ENCODE measurements at places on chromosomes 7 and 10. TPM values are rescaled to one million over a fixed set of nuclear protein-coding genes. Genes with fewer than 3 reads are reported as not detected.

The LHPP gene
- total RNA-seq = 10.7 TPM

The COL28A1 gene
- 0.17 TPM for total RNA-seq

The ZNF736 gene
- total RNA-seq = 7.4 TPM

The NEBL gene
- not detected for total RNA-seq

The WDR37 gene
- total RNA-seq = 15.2 TPM

The MRPS17 gene
- 10.4 TPM for total RNA-seq

The KCNMA1 gene
- total RNA-seq = 116 TPM

The GFRA1 gene
- 0.39 TPM for total RNA-seq

The ZNF277 gene
- total RNA-seq = 35.6 TPM

The TCERG1L gene
- total RNA-seq = not detected

The NEUROG3 gene
- not detected for total RNA-seq

The GOLGA7B gene
- 0.03 TPM for total RNA-seq

The EIF5AL1 gene
- total RNA-seq = 0.13 TPM

The NUDT13 gene
- 1.1 TPM for total RNA-seq

The LDB3 gene
- 0.96 TPM for total RNA-seq

The ARF5 gene
- total RNA-seq = 94.2 TPM

The IKZF1 gene
- total RNA-seq = not detected

The PPP1R3C gene
- 201 TPM for total RNA-seq

The TNS3 gene
- total RNA-seq = 74.0 TPM

The GSTO1 gene
- total RNA-seq = 69.3 TPM

Data from smooth muscle cell of the pulmonary artery (primary cell).